ENCODE measurements at places on chromosomes 12 and 14. TPM values are rescaled to one million over a fixed set of nuclear protein-coding genes. Genes with fewer than 3 reads are reported as not detected.

TSPAN8 gene
- total RNA-seq, result not detected

- no peak for DNase-seq
Measured at GRCh38 chr14:73661872-73662271, 17.1 kb downstream of the DNAL1 start.

DNA sequence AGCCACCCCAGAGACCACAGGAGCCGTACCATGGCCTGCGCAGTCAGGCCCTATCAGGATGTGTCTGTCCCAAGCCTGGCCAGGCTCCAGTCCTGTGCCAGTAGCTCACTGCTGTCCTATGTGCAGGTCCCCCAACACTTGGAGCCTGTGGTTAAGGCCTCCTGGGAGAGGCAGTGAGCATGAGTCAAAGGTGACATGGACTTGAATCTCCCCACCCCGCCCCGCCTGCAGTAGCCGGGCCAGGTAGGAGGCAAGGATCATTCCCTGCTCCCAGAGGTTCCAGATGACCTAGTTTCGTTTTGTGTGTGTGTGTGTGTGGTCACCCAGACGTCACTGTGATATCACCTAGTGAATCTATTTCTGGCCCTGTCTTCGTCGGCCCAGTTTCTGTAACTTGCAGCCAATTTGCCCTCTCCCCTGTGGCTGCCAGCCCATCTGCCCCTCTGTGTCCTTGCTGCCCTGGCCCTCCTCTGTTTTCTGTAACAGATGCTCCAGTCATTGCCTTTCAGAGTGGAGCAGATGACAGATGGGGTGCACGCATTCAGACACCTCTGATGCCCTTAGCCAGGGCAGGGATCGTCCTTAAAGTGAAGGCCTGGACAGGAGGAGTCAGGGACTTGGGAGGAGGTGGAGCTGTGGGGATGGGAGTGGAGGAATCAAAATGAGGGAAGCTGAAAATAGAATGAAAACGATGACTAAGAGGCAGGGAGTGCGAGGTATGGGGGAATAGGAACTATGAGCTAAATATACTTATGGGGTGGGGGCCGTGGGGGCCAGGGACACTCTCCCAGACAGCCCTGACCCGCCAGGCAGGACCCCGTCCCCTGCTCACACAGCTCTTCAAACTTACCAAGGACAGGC, 37.4 kb downstream of the SLC6A12 start:
- DNase-seq, result no peak

MIP gene
- not detected for total RNA-seq

FGF6 gene
- not detected for total RNA-seq

All from foreskin keratinocyte (primary cell).